ENCODE measurements at places on chromosomes 11 and 22. TPM values are rescaled to one million over a fixed set of nuclear protein-coding genes. Genes with fewer than 3 reads are reported as not detected.

DNA sequence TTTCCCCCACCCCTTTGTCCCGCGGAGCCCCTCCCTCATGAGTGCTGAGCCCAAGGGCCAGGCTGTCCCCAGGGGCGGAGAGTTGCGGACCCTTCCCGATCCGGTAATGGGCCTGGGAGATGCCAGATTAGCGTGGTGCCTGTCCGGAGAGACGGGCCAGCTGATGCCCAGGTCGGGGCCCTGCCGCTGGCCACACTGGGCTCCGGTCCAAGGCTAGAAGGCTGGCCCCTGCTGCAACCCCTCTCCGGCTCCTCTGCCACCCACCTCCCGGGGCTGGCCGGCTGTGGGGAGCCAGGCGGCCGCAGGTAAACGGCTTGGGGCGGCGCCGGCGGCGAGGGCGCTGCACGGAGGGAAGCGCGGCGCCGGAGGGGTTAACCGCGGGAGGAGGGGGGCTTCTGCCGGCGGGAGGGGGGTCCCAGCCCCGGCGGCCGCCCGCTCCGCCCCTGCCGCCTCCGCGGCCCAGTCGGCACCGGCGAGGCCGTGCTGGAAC, at the start of gene KCNK4:
TSS of gene KCNK4 (plus strand) at position 41 of the 490 bp plus-strand sequence. CDS start 1,717 bp downstream, outside the sequence.
- peaks cover 37% of the 10 kb centered on the region for H3K27me3 ChIP-seq
- no peak within 1 kb of the TSS for H3K27ac ChIP-seq
- H3K4me3 ChIP-seq, result peak within 1 kb of the TSS; percentile 7
- no peak for DNase-seq
- H3K36me3 ChIP-seq, result no peaks in the 10 kb centered on the region
- H3K4me1 ChIP-seq, result peaks cover 9% of the 10 kb centered on the region

DNA sequence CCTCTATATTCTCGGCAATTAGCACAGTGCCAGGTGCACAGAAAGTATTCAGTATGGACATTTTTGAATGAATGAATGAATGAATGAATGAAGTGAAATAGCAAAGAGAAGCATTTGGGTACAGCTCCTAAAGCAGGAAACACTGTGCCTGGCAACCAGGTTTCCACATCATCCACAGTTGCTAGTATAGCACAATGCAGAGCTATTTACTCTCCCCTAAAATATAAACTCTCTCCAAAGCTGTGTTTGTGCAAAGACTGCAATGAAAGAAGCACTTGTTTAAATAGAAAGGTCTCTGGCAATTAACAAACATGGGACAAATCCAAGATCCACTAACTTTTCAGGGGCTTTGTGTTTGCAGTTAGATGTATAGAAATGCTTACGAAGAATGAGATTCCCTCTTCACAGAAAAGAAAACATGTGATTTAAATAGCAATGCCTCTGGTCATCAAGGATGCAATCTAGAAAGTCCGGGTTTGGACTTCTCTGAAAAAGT, 103.0 kb upstream of the OPCML start:
- no peaks in the 10 kb centered on the region for H3K36me3 ChIP-seq
- H3K4me1 ChIP-seq, result no peaks in the 10 kb centered on the region
- H3K27ac ChIP-seq, result no peak overlapping the region
- DNase-seq, result no peak

GRCh38 chr11:19679952-19680828, 32.4 kb upstream of the NAV2 start:
- H3K4me1 ChIP-seq, result peaks cover 7% of the 10 kb centered on the region
- peaks cover 5% of the 10 kb centered on the region for H3K27me3 ChIP-seq
- no peaks in the 10 kb centered on the region for H3K36me3 ChIP-seq

DNA sequence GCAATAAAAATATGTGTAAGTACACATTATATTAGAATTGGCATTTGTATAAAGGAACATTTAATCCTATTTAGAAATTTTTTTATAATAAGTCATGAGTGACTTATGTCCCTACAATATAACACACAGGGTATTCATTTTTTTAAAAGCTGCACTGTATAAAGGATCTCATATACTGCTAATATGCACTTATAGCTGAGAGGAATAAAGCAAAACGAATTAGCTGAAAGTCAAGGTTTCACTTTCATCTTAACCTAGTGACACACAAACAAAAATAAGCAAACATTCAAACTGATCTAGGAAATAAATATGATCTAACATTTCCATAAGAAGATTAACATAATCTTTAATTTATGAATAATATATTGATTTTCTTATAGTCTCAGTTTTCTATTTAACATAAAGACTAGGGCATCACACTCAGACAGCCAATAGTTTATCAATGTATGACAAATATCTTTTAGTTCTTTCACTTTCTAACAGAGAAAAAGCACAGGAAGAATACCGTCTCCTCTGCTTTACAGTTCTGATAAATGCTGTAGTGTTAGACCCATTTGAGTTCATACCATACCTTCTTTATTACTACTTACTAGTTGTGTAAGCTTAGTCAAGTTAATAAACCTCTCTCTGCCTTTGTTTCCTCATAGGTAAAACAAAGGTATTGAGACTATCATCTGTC, 42.9 kb downstream of the DCDC1 start:
- H3K27me3 ChIP-seq, result peaks cover 3% of the 10 kb centered on the region
- H3K36me3 ChIP-seq, result no peaks in the 10 kb centered on the region
- no peak overlapping the region for H3K4me3 ChIP-seq
- no peak for DNase-seq
- H3K27ac ChIP-seq, result no peak overlapping the region

- no peak for DNase-seq
- no peaks in the 10 kb centered on the region for H3K36me3 ChIP-seq
- no peaks in the 10 kb centered on the region for H3K27me3 ChIP-seq
- H3K4me1 ChIP-seq, result no peaks in the 10 kb centered on the region
- no peak overlapping the region for H3K4me3 ChIP-seq
- no peak overlapping the region for H3K27ac ChIP-seq
Measured at GRCh38 chr11:106468086-106468485, 390.6 kb downstream of the AASDHPPT start.

GRCh38 chr11:97645736-97646135, 1255.9 kb downstream of the JRKL start:
- no peaks in the 10 kb centered on the region for H3K36me3 ChIP-seq
- no peak overlapping the region for H3K27ac ChIP-seq
- no peaks in the 10 kb centered on the region for H3K4me1 ChIP-seq
- H3K4me3 ChIP-seq, result no peak overlapping the region
- DNase-seq, result no peak

GRCh38 chr22:25753252-25753651, 11.3 kb downstream of the MYO18B start:
- H3K36me3 ChIP-seq, result no peaks in the 10 kb centered on the region
- H3K27me3 ChIP-seq, result peaks cover 11% of the 10 kb centered on the region
- DNase-seq, result no peak
- no peak overlapping the region for H3K4me3 ChIP-seq
- H3K27ac ChIP-seq, result no peak overlapping the region

DNA sequence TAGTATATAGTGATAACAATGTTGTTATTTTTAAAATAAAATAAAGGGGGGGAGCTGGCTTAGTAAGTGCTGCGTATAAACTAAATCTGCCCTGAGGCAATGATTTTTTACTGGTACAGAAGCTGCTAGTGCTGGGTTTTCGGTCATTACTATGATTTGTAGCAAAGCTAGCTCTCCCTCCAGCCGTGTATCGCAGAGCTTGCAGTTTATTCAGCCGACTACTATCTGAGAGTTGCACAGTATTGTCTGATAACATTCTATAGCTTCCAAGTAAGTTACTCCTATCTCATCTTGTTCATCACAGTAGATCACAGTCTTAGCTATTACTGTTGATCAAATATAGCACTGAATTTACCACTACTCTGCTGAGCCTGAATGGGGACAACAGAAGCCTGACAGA, 805.5 kb upstream of the ARHGAP42 start:
- no peaks in the 10 kb centered on the region for H3K36me3 ChIP-seq
- no peak overlapping the region for H3K4me3 ChIP-seq
- H3K27me3 ChIP-seq, result no peaks in the 10 kb centered on the region

Gene FOLR2
- not detected for total RNA-seq

DNA sequence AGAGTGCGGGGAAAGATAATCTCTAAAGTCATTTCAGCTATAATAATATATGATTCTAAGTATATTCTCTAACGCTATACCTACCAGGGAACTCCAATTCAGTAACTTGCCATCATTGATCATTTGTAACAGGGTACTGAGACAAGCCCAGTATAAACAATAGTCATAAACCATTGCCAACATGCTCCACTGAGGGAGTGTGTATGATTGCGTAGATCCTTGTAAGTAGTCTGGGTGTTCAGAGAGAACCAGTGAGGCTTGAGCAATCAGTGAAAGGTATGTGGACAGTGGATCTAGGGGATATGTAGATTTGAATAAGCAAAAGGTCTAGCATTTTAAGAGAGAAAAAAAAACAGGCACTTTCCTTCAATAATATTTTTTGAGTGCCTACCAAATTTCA, 1326.0 kb downstream of the LRRC4C start:
- no peaks in the 10 kb centered on the region for H3K27me3 ChIP-seq
- H3K4me1 ChIP-seq, result no peaks in the 10 kb centered on the region
- no peak overlapping the region for H3K27ac ChIP-seq

Gene HSCB
- 16.5 TPM for total RNA-seq

DNA sequence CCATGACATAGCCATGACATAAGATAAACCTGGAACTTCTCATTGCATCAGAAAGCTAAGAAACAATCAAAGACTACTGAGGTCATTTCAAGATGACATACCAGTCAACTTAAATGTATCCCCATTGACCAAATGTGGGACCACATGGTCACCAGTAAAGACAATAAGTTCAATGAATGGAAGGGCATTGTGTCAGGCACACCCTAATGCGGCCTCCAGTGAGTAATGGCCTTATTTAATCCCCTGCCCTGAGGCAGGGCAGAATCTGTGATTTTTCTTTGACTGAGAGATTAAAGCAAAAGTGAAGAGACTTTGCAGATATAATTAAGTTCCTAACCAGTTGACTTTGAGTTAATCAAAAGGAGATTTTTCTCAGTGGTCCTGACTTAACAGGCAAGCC, 17.3 kb upstream of the SYT8 start:
- H3K27me3 ChIP-seq, result no peaks in the 10 kb centered on the region
- H3K27ac ChIP-seq, result no peak overlapping the region
- H3K4me3 ChIP-seq, result no peak overlapping the region
- DNase-seq, result no peak
- H3K36me3 ChIP-seq, result no peaks in the 10 kb centered on the region

DNA sequence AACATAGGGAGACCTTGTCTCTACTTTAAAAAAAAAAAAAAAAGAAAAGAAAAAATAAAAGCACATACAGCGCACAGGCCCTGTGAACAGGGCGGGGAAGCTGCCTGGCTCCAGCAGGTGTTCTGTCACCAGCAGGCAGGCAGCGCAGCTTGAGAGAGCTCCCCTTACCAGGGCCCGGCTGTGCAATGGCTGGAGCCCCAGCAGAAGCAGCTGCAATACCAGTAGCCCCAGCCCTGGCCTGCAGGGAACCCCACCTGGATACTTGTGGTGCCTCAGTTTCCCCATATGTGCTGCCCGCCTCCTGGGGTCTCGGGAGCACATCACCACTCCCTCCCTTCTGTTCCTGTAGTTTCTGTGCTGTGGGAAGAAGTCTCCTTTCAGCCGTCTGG, 12.3 kb downstream of the TSPAN32 start:
- no peaks in the 10 kb centered on the region for H3K27me3 ChIP-seq
- DNase-seq, result no peak
- H3K4me1 ChIP-seq, result peaks cover 3% of the 10 kb centered on the region
- no peak overlapping the region for H3K27ac ChIP-seq
- no peak overlapping the region for H3K4me3 ChIP-seq
- peaks cover 2% of the 10 kb centered on the region for H3K36me3 ChIP-seq

DNA sequence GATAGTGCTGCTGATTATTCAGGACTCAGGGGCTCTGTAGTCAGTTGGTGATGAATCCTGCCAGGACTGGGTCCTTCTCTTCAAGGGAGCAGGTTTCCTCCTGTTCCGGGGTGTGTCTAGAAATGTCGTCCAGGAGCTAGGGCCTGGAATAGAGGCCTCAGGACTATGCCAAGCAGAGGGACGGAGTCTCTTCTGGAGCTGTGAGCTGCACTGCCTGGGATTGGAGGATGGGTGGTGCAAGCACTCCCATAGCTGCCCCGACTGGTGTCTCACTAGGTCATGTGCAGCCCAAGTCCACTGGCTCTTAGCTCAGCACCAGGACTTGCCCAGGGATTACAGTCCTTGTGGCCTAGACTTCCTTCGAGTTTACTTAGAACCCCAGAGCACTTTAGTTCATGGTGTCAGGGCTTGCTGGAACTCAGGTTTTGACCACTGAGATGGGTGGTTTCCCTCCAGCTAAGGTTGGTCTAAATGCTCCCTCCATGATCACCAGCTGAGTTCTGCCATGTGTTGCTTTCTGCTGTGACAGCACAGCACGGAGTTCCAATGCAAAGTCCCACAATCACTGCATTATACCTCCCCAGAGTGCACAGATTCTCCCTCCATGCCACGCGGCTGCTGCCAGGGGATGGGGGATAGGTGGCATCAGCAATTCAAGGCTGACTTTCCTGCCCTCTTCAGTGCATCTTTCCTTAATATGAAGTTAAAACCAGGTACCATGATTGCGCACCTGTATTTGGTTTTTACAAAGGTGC, 42.6 kb upstream of the SHANK2 start:
- no peaks in the 10 kb centered on the region for H3K36me3 ChIP-seq
- no peak for DNase-seq
- H3K27me3 ChIP-seq, result peaks cover 14% of the 10 kb centered on the region
- H3K27ac ChIP-seq, result no peak overlapping the region

- H3K27ac ChIP-seq, result peak overlapping the region; percentile 76
- H3K27me3 ChIP-seq, result no peaks in the 10 kb centered on the region
- peaks cover 52% of the 10 kb centered on the region for H3K36me3 ChIP-seq
- peak overlapping the region; percentile 26 for H3K4me3 ChIP-seq
- peaks cover 78% of the 10 kb centered on the region for H3K4me1 ChIP-seq
Measured at GRCh38 chr11:44577231-44577830, 11.9 kb downstream of the CD82 start.

GRCh38 chr11:120827820-120828219, 196.1 kb upstream of the TBCEL start:
- no peak overlapping the region for H3K27ac ChIP-seq
- H3K36me3 ChIP-seq, result no peaks in the 10 kb centered on the region
- H3K27me3 ChIP-seq, result no peaks in the 10 kb centered on the region
- no peak overlapping the region for H3K4me3 ChIP-seq
- H3K4me1 ChIP-seq, result no peaks in the 10 kb centered on the region

- H3K36me3 ChIP-seq, result no peaks in the 10 kb centered on the region
- DNase-seq, result no peak
- H3K4me3 ChIP-seq, result no peak overlapping the region
- no peak overlapping the region for H3K27ac ChIP-seq
- peaks cover 7% of the 10 kb centered on the region for H3K4me1 ChIP-seq
Measured at GRCh38 chr11:404551-405264, 10.1 kb downstream of the SIGIRR start.

- H3K4me3 ChIP-seq, result peak overlapping the region; percentile 26
- H3K36me3 ChIP-seq, result peaks cover 97% of the 10 kb centered on the region
- H3K27ac ChIP-seq, result peak overlapping the region; percentile 99
- DNase-seq, result no peak
- peaks cover 93% of the 10 kb centered on the region for H3K4me1 ChIP-seq
- no peaks in the 10 kb centered on the region for H3K27me3 ChIP-seq
Measured at GRCh38 chr11:128462922-128463321, 124.4 kb downstream of the ETS1 start.

DNA sequence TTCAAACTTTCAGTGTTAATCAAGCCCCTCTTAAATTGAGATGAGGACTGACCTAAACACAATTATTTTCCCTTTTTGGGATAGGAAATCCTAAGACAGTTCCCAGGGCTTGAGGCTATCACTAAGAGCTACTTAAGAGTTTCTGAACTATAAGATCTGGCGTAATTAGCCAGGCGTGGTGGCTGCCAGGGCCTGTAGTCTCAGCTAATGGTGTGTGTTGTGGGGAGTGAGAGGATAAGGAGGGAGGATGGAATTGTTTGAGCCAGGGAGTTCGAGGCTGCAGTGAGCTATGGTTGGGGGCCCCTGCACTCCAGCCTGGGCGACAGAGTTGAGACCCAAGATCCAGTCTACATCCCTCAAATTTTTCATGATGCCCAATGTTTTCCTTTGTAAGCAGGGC, 23.5 kb upstream of the EXPH5 start:
- DNase-seq, result no peak
- no peak overlapping the region for H3K27ac ChIP-seq
- peaks cover 12% of the 10 kb centered on the region for H3K4me1 ChIP-seq

All from activated CD4-positive, alpha-beta T cell treated with anti-CD3 and anti-CD28 coated beads for 36 hours (primary cell).